Endothelial cell (in vitro differentiated cells): ENCODE measurements at places on chromosomes 5 and 9.
A peak's percentile ranks its signal among the peaks of the same experiment; 100 is the strongest.

- DNase-seq = no peak
Observed at GRCh38 chr5:39249564-39250274, 30.4 kb upstream of the FYB1 start.

DNA sequence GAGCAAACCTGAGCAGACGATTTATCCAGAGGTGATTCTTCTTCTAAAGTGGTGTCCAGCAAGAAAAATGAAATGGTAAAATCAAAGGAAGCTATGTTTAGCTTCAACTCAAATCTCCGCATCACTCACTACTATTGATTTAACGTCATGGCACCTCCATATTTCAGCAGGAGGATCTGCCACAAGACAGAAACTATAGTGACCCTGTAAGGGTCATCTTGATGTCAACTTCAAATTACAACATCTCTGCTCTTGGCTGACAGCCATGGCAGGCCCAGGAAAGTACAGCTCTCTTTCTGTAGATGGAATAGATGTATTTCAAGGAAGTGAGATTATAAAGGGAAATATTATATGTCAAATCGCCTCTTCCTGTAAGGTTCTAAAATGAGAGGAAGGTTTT lies 10.1 kb upstream of the EFNA5 start:
- DNase-seq = no peak

GRCh38 chr5:124707520-124707919 lies 38.9 kb downstream of the ZNF608 start:
- DNase-seq = no peak

GRCh38 chr5:62585306-62585705 lies 6.7 kb downstream of the LRRC70 start:
- DNase-seq = no peak

GRCh38 chr5:172690258-172691075 lies 49.4 kb downstream of the NEURL1B start:
- DNase-seq = no peak

DNA sequence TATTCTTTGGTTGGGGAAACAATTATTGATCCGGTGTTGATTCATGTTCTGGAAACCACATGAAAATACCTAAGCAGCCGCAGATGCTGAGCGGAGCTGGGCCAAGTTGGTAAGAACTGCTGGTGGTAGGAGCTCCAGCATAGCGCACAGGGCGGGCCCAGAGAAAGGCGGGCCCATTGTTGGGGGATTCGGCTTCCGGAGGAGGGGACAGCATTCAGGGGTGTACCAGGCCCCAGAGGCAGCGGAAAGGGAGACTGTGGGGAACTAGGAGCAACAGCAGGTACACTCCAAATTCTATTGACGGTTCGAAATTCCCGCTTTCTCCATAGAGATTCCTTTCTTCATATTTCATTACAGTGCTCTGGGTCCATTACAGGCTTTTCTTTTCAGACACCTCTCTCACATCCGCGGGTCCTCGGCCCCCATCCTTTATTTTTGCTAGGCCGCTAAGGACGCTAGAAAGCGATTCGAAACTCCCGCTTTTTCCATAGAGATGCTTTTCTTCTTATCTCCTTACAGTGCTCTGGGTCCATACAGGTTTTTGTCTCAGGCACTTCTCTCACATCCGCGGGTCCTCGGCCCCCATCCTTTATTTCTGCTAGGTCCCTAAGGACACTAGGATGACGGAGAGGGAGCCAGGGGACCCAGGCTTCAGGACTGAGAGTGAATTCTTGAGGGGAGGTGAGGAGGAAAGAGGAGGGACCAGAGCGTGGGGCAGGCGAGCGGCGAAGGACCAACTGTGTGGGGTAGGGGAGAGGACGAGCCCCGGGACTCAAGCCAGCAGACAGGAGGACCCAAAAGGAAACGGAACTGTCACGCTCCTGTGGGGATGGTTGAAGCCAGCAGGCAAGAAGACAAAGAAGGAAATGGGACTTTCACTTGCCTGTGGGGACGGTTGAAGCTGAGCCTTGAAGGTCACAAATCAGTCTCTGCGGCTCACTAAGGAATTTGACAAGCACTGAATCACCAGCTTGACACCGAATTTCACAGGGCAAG lies at the start of gene CCDC152:
TSS of gene CCDC152 (plus strand) at position 213 of the 996 bp plus-strand sequence. CDS start 2,304 bp downstream, outside the sequence.
- peak; percentile 21 for DNase-seq
